Adrenal gland (tissue), 19 donors: ENCODE measurements at places on chromosomes 2 and 18. TPM values are rescaled to one million over a fixed set of nuclear protein-coding genes. Genes with fewer than 3 reads are reported as not detected.

KCNG3 gene
- polyA plus RNA-seq: 0.24 TPM

MDH1 gene
- 265 TPM for polyA plus RNA-seq

EFR3B gene
- 2.1 TPM for polyA plus RNA-seq

LRRC30 gene
- not detected for polyA plus RNA-seq

IL1RL1 gene
- 11.5 TPM for polyA plus RNA-seq

RFX8 gene
- 1.1 TPM for polyA plus RNA-seq

SOX11 gene
- polyA plus RNA-seq: not detected

UGT1A3 gene
- polyA plus RNA-seq: not detected

DPP10 gene
- 54.4 TPM for polyA plus RNA-seq

DNA sequence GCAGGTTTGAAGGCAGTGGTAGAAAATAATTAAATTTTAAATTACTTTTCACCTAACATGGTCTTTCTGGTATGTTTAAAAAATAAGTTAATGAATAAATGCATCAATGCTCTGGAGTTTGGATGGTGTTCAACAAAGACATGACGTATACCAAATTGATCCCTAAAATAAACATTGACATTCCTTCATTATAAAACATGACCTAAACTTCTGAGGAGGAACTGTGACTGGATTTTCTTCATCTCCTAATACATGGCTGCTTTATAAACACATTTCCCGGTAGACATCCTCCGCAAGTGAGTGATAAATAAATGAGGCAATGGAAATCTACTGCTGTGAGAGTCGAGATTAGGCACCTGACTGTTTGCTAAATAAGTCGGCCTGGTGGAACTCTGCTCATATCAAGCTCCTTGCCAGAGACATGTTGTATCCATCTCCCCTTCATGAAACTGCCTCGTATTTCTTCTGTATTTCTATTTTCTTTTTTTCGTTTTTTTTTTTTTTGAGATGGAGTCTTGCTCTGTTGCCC is 362.3 kb downstream of the RNF144A start:
- H3K27ac ChIP-seq: no peak overlapping the region
- H3K36me3 ChIP-seq: no peaks in the 10 kb centered on the region
- no peaks in the 10 kb centered on the region for H3K27me3 ChIP-seq
- H3K4me3 ChIP-seq: no peak overlapping the region

DNA sequence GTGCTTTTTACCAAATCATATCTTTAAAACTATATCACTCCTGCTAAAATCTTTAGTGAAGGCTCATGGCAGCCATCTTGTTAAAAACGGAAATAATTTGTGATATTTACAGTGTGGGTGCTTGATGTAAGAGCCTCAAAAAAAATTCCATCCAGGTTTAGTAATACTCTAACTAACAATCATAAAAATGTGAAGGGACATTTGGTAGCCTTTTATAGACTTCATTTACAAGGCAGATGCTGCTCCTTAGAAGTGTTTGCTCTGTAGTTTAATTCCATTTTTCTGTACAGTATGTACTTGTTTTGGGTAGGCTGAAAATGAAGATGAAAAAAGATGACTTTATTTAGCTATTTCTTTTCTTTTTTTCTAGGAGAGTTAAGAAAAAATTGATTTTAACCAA is 525.0 kb downstream of the ZEB2 start:
- DNase-seq: no peak
- no peaks in the 10 kb centered on the region for H3K36me3 ChIP-seq
- no peak overlapping the region for H3K4me3 ChIP-seq
- H3K27me3 ChIP-seq: no peaks in the 10 kb centered on the region
- H3K27ac ChIP-seq: no peak overlapping the region
- H3K4me1 ChIP-seq: no peaks in the 10 kb centered on the region

DNA sequence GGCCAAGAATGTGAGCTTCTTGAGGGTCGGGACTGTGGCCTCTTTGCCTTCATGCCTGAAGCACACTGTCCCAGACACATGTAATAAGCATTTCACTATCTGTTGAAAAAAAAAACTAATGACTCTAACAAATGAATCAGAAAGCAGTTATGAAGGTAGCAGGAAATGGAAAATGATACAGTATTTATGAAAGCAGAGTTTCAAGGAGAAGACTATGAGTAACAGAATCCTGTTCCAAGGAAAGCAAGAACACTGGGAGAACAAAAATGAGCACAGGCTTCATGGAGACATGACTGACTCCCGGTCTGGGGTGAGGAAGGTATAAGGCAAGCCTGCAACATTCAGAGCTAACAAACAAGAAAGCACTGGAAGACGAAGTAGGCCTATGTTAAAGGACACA is 190.8 kb downstream of the RNF152 start:
- no peaks in the 10 kb centered on the region for H3K36me3 ChIP-seq
- no peak overlapping the region for H3K27ac ChIP-seq
- H3K4me1 ChIP-seq: no peaks in the 10 kb centered on the region
- H3K4me3 ChIP-seq: no peak overlapping the region
- no peak for DNase-seq
- H3K27me3 ChIP-seq: no peaks in the 10 kb centered on the region

DNA sequence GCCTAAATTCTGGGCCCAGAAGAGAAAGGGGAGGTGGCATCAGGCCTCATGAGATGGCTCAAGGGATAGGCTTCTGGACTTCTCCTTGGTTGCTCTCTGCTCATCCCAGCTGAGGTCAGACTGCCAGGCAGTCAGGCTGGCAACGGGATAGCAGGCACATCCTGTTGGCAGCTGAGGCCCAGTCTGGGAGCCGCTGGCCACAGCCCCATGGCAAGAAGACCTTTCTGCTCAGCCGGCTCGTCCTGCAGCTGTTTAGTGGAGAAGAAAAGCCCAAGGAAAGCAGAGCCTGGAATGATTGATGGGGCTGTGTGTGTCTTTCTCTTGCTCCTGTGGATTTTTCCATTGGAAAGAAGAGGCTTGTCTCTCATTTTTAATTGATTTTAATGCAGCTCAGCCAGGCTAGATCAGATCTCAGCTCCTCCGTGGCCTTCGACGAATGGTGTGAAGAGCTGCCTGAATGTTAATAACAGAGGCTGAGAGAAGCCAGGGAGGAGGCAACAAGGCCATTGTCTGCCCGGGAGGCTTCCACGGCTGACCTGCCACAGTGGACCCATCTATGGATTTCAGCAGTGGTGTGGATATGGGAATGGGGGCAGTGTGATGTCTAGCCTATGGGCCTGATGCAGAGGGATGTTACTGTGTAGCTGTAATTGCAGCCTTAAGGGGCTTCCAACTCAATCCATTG is 99.5 kb downstream of the HS1BP3 start:
- H3K4me3 ChIP-seq: no peak overlapping the region
- DNase-seq: peak; percentile 83
- peaks cover 10% of the 10 kb centered on the region for H3K4me1 ChIP-seq
- no peaks in the 10 kb centered on the region for H3K36me3 ChIP-seq
- H3K27ac ChIP-seq: peak overlapping the region; percentile 36

GRCh38 chr2:113818382-113818951 is 62.0 kb upstream of the SLC35F5 start:
- H3K27me3 ChIP-seq: no peaks in the 10 kb centered on the region
- no peak overlapping the region for H3K4me3 ChIP-seq
- DNase-seq: peak; percentile 95
- peaks cover 25% of the 10 kb centered on the region for H3K4me1 ChIP-seq
- H3K27ac ChIP-seq: peak overlapping the region; percentile 69

DNA sequence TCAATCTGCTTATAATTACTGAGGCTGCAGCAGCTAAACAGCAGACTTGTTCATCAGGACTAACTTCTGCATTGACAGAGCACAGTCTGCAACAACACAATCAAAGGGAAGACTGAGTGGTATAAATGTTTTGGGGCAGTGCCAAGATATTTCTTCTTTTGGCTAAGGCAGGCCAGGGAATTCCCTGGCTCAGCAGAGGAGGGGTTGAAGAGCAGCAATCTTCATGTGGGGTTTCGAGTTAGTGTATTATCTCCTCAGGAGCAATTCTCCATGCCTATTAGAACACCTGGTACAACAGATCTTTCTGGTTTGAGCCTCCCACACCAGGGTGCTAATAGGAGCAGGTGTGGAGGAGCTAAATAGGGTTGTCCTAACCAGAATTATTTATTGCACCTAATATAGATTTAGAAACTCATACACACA is 103.0 kb upstream of the STK17B start:
- H3K4me3 ChIP-seq: no peak overlapping the region
- no peak for DNase-seq
- H3K4me1 ChIP-seq: peaks cover 9% of the 10 kb centered on the region
- H3K27ac ChIP-seq: no peak overlapping the region
- H3K36me3 ChIP-seq: no peaks in the 10 kb centered on the region

- H3K4me1 ChIP-seq: peaks cover 17% of the 10 kb centered on the region
- peak; percentile 51 for DNase-seq
- H3K27me3 ChIP-seq: no peaks in the 10 kb centered on the region
- H3K27ac ChIP-seq: no peak overlapping the region
- no peaks in the 10 kb centered on the region for H3K36me3 ChIP-seq
- H3K4me3 ChIP-seq: no peak overlapping the region
Observed at GRCh38 chr2:200455958-200456421, 53.9 kb downstream of the KCTD18 start.

DNA sequence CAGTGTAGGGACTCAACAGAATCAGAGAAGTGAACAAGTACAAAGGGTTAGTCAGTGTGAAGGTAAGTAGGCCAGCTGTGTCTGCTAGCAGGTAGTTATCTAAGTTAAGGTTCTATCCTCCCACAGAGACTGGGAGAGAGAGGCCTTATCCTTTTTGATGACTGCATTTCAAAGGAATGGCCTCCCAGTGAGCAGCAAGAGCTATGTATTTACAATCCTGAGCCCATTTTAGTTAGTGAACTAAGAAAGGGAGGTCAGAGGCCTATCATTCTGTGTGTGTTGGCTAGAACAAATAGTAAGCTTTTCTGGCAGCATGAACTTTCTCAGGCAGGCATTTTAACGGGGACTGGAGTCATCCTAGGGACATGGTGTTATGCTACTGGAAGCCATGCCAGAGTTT is 182.9 kb downstream of the VWC2L start:
- no peaks in the 10 kb centered on the region for H3K4me1 ChIP-seq
- H3K36me3 ChIP-seq: no peaks in the 10 kb centered on the region

DNA sequence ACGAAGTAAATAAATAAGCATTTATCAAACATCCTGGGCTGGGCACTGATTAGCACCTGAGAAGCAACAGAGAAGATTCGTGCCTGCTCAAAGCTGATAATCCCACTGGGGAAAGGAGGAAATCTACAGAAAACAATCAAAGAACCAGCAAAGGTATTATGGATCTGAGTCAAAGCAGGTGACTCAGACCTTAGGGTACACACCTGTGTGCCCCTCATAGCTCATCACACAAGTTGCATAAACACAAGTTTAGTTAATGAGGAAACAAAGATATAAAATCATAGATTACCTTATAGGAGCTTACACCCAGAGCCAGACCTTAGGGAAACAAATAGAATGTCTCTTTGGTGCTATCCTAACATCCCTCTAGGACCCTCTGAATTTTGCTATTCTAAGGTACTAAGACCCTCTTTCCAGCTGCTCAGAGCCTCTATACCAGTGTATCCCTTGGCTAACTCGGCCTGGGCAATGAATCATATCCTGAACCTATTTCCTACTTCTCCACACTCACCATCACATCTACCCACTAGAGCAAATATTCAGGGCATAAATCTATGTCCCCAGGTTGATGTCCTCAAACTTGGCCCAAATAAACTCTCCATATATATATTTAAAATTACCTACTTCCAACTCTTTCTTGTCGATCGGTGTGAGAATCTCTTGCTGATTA is 19.3 kb upstream of the CTIF start:
- DNase-seq: no peak
- no peaks in the 10 kb centered on the region for H3K27me3 ChIP-seq
- H3K27ac ChIP-seq: no peak overlapping the region
- no peak overlapping the region for H3K4me3 ChIP-seq
- H3K4me1 ChIP-seq: no peaks in the 10 kb centered on the region

- H3K27me3 ChIP-seq: no peaks in the 10 kb centered on the region
- peaks cover 22% of the 10 kb centered on the region for H3K4me1 ChIP-seq
- no peak overlapping the region for H3K4me3 ChIP-seq
- no peak for DNase-seq
- H3K27ac ChIP-seq: peak overlapping the region; percentile 100
Observed at GRCh38 chr18:11909591-11910026, 1.5 kb upstream of the MPPE1 start.

- H3K4me1 ChIP-seq: peaks cover 19% of the 10 kb centered on the region
- H3K36me3 ChIP-seq: no peaks in the 10 kb centered on the region
Observed at GRCh38 chr2:85457043-85457442, 38.5 kb downstream of the SH2D6 start.

DNA sequence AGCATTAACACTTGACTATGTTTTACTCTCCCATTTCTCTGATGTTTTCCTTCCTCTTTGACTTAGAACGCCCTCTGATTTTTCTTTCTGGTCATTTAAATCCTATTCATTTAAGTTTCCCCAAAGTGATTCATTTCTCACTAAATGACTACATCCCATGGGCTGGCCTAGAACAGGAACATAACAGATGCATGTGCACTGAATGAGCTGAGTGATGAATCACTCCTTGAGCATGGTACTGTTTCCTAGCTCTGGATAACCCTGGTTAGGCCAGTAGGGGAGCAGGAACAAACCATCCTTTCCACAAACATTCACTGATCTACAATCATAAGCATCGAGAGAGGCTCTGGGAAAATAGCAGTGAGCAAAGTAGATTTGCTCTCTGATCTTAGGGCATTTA is 221.9 kb upstream of the SETBP1 start:
- no peaks in the 10 kb centered on the region for H3K4me1 ChIP-seq
- H3K27me3 ChIP-seq: no peaks in the 10 kb centered on the region
- H3K27ac ChIP-seq: no peak overlapping the region
- no peaks in the 10 kb centered on the region for H3K36me3 ChIP-seq

- H3K4me3 ChIP-seq: no peak overlapping the region
- H3K27ac ChIP-seq: peak overlapping the region; percentile 73
- no peaks in the 10 kb centered on the region for H3K36me3 ChIP-seq
- no peaks in the 10 kb centered on the region for H3K27me3 ChIP-seq
Observed at GRCh38 chr2:106030287-106031268, 163.5 kb downstream of the UXS1 start.

- H3K36me3 ChIP-seq: no peaks in the 10 kb centered on the region
- H3K4me1 ChIP-seq: peaks cover 8% of the 10 kb centered on the region
- H3K27me3 ChIP-seq: no peaks in the 10 kb centered on the region
- H3K4me3 ChIP-seq: no peak overlapping the region
- no peak for DNase-seq
Observed at GRCh38 chr2:235021752-235022151, 69.9 kb downstream of the SH3BP4 start.

DNA sequence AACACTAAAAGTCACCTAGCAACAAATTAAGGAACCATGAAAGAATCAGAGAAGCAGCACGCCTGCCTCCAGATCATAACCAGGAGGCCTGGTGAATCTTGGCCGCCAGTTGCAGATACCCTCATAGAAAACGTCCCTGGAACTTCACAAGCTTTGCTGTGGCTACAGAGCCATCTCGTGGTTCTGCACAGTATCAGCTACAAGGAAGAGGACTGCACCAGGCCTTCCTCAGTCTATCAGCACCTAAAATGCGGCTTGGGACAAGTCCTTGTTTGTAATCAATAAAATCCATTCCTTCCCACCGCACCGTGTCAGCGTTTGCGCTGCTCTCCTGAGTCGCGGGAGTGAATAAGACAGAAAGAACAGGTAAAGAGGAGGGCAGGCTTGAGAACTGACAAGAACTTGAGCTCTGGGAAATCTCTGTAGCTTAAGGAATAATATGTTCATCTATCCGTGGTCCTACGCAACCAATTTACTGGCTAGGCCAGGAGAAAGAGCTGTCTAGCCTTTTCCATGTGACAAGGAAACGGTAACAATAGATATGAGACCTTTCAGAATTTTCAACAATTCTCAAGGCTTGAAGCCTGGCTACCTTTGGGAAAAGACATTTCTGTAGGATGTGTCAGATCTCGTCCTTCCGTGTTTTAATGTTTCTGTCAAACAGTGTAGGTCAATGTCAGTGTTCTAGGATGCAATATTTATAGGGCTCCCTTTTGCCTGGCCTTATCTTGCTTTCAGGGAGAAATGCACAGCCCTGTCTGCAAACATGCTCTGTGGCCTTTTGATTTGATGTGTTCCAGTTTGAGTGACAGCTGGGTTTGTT is 128.5 kb upstream of the RAB12 start:
- H3K4me1 ChIP-seq: no peaks in the 10 kb centered on the region
- no peaks in the 10 kb centered on the region for H3K27me3 ChIP-seq
- peak; percentile 28 for DNase-seq
- H3K36me3 ChIP-seq: no peaks in the 10 kb centered on the region
- H3K27ac ChIP-seq: no peak overlapping the region
